ENCODE measurements at places on chromosomes 5 and 9.
A peak's percentile ranks its signal among the peaks of the same experiment; 100 is the strongest.

GRCh38 chr5:40601198-40601868, 78.4 kb upstream of the PTGER4 start:
- DNase-seq: no peak

- DNase-seq: no peak
Observed at GRCh38 chr9:70413464-70413798, 1.0 kb downstream of the KLF9 start.

DNA sequence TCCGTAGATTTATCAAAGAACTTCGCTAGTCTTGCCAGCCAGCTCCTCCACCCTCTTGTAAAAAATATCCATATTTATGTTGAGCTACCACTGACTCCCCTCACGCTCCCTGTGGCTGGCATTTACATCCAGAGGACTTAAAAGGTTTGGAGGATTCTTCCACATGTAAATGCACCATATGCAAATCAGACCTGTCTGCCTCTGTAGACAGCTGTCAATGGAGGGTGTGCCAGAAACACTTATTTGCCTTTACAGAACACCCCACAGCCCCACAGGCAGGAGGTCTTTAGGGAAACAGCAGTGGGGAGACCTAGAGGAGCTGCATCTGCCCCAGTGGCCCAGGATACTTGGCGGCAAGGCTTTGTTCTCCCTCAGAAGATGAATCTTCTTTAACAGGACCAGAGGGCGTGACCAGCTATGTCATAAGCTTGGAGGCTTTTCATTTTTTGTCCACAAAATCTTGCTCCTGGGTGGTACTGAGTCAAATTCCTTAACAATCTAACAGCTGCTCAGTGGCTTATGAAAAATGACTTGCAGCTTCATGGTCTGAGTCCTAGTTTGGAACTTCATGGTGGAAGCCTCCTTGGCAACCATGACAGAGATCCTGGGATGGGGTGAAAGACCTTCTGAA, 535.8 kb downstream of the EBF1 start:
- no peak for DNase-seq

DNA sequence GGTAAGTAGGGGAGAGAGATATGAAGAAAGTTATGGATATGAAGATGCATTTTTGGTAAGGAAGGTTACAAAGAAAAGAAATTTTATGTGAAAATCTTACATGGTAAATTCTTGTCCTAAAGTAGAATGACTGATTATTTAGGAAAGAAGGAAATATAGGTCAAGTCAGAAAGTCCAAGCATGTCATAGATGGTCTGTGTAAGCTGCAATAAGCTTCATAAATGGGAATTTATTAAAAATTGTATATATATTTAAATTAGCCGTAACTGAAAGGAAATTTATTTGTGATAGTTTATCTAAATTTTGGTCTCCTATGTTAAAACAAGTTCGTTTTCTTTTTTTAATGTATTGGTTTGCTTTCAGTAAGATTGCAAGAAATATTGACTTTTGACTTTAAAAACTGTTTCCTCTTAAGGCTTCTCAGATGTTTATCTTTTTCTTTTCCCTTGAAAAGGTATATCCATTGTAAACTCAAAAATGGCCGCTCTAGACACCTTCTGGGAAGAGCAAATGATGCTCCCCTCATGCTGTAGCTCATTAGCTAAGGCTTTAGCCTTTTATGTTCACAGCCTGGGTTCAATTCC, 46.8 kb upstream of the HAPLN1 start:
- no peak for DNase-seq

- DNase-seq: no peak
Observed at GRCh38 chr5:135317286-135317685, 81.7 kb downstream of the MACROH2A1 start.

GRCh38 chr5:151770383-151771258, 1.1 kb upstream of the G3BP1 start:
- DNase-seq: peak; percentile 15

GRCh38 chr5:61026004-61026403, 81.0 kb downstream of the NDUFAF2 start:
- no peak for DNase-seq

- no peak for DNase-seq
Observed at GRCh38 chr5:172678902-172679301, 37.8 kb downstream of the NEURL1B start.

- DNase-seq: no peak
Observed at GRCh38 chr5:66454186-66455078, 141.8 kb upstream of the MAST4 start.

GRCh38 chr5:57411982-57412381, 70.6 kb downstream of the ACTBL2 start:
- no peak for DNase-seq

DNA sequence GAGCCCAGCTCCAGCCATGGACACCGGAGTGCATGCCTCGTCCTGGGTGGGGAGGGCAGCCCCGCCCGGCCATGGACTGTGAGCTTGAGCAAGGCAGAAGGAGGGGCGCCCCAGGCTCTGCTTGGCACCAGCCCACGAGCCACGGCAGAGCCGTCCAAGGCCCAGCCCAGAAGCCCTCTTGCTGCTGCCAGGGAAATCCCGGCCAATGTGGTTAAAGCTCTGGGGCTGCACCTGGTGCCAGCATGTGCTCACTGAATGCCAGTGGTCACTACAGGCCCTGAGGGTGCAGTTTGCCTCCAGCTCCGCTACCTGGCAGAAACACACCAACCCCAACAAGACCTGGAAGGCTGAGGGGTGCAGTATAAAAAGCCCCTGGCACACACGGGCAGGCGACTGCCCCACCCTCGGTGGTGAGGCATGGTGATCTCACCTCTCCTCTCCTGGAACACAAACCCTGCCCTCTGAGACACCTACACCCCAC, 11.8 kb downstream of the BRD3 start:
- DNase-seq: no peak
